ENCODE measurements at places on chromosomes 7 and 10.

DNA sequence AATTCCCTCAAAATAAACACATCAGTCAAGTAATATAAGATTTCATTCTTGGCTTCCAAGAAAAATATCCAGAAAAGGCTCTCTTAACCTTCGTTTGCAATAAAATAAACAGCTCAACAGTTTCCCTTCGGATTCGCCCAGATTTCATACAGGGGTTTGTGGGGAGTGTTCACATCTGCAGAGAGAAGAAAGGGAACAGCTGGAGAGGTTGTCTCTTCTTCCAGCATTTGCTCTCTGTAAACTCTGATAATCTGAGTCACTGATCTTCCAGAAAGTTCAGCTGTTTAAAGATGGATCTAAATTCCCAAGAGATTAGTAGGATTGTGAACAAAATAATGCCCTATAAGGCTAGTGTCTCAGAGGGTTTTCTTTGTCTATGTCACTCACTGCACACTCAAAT is 277.9 kb downstream of the HPSE2 start:
- peak; percentile 61 for DNase-seq

GRCh38 chr7:17342756-17343155 is 44.3 kb downstream of the AHR start:
- DNase-seq = peak; percentile 35

- DNase-seq = peak; percentile 65
These were observed 95.1 kb downstream of the NPY start for GRCh38 chr7:24378871-24379616.

GRCh38 chr7:40859076-40859475 is 724.3 kb downstream of the SUGCT start:
- DNase-seq = no peak

DNA sequence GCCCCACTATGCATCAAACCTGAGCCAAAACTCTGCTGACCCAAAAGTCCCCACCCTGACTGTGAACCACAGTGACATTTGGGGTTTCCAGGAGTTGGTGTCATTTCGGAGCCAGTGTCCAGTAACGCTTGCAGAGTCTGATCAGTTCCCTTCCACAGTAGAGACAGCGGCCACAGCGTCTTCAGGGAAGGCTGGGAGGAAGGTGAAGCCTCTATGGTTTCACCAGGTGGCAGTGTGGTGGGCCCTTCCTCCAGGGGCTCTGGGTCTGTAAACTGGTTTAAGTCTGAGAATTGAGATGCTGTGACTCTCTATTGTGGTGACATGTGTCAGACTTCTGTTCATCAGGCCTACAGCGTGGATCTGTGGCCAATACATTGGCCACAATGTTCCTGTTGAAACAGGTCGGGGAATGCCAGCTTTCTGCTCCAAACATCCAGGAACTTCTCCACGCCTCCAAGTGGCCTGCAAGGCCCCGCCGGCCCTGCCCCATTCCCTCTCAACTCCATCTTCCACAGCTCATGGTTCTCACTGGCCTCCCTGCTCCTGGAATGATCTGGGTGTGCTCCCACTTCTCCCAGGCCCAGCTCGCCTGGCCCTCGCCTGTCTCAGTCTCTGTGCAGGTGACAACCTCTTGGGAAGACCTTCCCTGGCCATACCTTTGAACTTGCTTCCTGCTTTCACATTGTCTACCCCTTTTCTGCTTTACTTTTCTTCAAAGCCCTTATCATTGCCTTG is 124.5 kb upstream of the FAM20C start:
- DNase-seq = no peak

DNA sequence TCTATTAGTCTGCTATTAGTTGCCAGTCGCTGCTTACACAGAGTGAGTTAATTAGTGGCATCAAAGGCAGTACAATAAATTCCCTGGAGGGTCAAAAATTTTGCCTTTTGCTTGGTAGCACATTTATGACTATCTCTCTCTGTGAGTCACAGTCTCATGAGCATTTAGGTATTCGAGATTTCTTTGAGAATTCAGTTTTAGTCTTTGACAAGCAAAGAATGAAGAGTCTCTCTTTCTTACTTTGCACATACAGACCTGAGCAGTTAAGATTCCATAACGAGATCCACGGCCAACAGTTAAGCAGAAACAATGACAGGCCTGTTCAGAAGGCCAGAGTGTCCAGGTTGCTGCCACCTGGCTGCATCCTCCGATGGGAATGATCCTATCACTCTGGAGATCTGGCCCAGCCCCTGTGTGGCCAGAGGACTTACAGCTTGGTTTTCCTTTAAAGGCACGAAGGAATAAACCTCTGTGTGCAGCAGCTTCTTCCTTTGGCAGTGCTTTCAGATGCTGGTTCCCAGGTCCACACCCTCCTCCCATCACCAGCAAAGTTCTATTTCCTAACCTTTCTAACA is 80.6 kb downstream of the GLI3 start:
- peak; percentile 76 for DNase-seq

DNA sequence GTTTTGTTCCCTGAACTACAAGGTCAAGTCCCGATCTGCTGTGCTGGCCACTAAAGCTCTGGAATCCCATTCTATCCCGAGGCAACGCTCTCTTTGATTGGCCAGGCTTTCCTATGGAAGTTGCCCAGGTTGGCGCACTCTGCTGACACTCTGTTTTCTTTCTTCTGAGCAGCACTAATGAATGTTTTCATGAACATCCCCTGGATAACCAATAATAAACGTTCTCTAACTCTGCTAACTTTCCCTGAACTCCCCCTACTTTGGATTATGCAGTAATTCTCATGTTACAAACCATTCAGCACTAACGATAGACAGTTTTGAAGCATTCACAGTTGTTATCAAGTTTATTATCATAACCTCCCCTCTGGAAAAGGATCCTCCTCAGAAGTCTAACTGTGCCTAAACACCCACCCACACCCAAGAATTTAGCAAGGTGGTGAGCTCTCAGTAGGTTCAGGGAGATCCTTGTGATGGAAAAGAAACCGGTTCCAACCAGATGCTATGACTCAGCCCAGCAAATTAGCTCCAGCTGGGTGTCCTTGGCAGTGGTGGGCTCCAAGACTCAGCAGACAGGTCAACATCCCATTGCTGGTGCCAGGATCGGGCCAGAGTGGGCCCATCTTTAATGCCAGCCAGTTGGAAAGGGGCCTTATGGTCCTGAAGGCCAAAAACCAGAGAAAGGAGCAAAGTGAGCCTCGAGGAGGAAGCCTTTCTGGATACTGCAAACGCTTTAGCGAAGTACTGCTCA is 68.4 kb downstream of the CREB3L2 start:
- DNase-seq = peak; percentile 69

DNA sequence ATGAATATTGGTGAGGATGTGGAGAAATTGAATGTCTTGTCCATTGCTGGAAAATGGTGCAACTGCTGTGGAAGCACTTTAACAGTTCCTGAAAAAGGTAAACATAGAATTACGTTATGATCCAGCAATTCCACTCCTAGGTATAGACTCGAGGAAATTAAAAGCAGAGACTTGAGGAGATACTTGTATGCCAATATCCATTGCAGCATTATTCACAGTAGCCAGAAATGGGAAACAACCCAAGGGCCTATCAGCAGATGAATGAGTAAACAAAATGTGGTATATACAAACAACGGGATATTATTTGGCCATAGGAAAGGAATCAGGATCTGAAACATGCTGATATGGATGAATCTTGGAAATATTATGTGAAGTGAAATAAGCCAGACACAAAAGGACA is 32.5 kb upstream of the MTURN start:
- DNase-seq = no peak

- no peak for DNase-seq
These were observed 188.9 kb downstream of the GRID1 start for GRCh38 chr10:86177537-86178155.

DNA sequence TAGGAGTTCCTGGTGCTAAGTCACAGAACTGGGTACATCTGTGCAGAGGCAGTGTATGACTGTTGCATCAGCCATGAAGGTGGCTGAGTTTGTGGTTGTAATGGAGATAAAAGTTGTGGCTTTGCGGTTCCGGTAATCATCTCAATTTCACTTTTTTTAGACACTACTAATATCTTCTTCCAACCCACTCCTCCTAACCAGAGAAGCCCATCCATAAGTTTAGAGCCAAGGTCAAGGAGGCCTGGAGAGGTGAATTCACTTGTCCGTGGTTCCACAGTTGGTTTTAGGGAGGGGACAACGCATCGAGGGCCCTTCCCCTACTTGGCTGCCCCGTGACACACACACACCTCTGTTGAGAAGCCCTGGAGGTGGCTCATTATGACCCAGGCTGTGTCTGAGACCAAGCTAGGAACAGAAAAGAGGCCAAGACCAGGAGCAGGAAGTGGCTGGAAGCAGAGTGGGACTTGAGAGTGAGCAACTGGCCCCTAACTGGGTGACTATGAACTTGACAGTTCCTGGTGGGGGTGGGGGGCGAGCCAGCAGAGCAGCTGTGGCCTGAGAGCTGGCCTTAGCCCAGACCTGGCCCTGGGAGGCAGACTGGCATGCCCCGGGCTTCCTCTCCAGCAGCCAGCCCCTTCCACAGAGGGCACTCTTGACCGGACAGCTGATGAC is 66.8 kb upstream of the COL13A1 start:
- no peak for DNase-seq

GRCh38 chr10:61742812-61743211 is 80.1 kb downstream of the CABCOCO1 start:
- peak; percentile 20 for DNase-seq

- peak; percentile 95 for DNase-seq
These were observed 8.3 kb downstream of the PI4K2A start for GRCh38 chr10:97648562-97649404.

- DNase-seq = no peak
These were observed 127.2 kb downstream of the CELF2 start for GRCh38 chr10:11144626-11145494.

GRCh38 chr7:94396596-94396995 is 1.9 kb downstream of the COL1A2 start:
- DNase-seq = peak; percentile 85

DNA sequence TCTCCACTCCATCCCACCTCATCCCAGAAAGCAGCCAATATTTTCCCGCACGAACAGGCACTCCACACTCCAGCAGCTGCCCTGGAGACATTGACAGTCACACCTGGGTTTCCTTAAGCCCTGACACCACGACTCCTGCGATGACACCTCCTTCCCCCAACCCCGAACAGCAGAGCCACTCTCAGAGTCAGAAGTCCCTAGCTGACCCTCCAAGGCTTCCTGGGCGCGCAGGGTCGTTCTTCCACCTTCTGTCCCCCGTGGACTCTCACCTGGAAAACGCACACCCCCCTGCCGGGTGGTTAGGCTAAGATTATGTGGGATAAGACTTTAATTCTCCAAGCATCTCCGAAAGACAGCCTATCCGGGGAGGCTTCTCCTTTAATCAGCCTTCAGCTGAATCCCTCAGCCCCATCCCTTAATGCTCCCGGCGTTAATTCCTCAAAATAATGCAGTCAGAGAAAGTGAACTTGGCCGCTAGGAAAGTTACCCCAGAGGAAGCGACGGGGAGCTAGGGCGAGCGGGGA is 1.1 kb downstream of the DENND11 start:
- DNase-seq = no peak

DNA sequence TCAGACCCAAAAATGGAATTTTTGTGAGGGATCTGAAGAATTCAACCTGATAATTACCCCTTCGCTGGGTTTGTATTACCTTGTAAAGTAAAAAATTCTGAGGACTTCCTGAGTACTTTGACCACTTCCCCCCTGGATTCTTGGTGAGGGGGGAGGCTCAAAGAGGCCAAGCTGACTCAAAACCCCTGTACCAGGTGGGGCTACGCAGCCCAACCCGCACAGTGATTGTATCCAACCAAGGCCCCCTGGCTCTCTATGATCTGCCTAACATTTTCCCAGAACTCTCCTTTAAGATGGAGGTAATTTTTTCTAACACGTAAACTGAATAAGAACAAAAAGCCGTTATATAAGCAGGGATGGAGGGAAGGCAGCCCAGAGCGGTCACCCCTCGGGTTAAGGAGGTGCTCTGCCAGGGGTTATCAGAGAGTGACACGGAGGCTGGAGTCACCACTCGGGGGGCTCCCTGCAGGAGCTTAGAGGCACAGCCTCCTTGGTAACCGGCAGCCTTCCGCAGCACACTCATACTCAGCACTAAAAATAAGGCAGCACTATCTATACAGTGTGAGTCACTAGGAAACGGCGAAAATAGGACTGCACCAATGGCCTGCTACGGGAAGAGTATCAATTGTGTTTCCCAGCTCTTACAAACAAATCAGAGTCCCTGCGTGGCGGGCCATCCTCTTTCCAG is 255.4 kb downstream of the ELMO1 start:
- DNase-seq = no peak

- peak; percentile 95 for DNase-seq
These were observed 829.0 kb downstream of the TNS3 start for GRCh38 chr7:46752881-46753366.

- DNase-seq = peak; percentile 14
These were observed 455 bp downstream of the CUL2 start for GRCh38 chr10:35089611-35090161.

DNA sequence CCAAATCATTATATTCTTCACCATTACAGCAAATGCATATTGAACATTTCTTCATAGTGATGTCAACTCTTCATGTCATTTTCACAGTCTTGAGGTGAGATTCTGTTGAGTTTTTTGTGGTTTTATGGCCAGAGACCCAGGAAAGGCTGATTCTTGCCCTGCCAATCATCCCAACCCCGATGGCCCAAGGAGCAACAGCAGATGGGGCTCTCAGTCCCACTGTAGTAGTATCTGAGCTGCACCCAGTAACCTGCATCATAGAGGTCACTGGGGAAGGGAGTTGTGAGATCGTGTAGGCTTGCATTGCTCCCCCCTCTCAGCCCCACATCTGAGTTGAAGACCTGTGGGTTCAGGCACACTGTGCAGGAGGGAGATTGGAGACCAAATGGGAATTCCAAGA is 26.7 kb downstream of the ZSCAN25 start:
- no peak for DNase-seq

DNA sequence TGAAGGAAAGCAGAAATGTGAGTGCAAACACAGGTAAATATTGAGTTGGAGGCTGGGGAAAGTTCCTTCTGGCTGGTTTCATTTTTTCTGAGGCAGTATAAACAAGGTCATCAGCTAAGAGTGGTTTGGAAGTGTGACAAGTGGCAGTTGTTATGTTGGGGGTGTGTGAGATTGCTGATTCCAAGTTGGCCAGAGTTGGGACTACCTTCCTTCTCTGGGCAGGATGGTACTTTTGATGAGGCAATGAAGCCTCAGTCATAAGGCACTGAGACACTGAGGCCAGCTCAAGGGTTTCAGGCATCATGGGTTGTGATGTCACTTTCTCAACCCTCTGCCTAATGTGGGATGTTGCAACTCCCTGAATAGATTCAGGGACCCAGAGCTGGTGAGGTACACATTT is 8.2 kb upstream of the PTTG1IP2 start:
- DNase-seq = no peak

- DNase-seq = no peak
These were observed 318.1 kb downstream of the RPS24 start for GRCh38 chr10:78351809-78352208.

GRCh38 chr7:15863951-15864625 is 177.6 kb upstream of the MEOX2 start:
- DNase-seq = no peak

- DNase-seq = no peak
These were observed 572.5 kb downstream of the POM121L12 start for GRCh38 chr7:53607961-53608360.

All from fibroblast of skin of abdomen (primary cell).